ENCODE measurements at places on chromosomes 4 and X.

GRCh38 chr4:89598602-89599001 lies 238.4 kb downstream of the SNCA start:
- DNase-seq, result no peak

DNA sequence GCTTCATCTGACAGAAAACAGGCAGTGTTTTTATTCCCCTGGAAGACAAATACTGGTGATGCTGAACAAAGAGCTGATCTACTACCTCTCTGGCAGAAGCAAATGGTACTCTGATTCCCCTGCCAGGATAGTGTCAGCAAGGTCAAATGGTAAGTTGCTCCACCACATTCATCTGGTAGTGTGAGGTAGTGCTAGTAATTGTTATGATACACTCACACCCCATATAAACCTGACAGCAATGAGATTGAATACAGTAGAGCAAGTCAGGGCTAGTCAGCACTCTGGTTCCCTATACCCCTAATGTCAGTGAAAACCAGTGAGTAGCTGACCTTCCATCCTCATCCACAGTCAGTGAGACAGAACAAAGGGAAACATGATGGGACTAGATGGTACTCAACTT lies 3.4 kb upstream of the SPIN4 start:
- DNase-seq, result no peak

- no peak for DNase-seq
Measured at GRCh38 chrX:96841325-96841724, 42.4 kb upstream of the RPA4 start.

GRCh38 chr4:6416518-6417286 lies 55.7 kb downstream of the PPP2R2C start:
- no peak for DNase-seq

DNA sequence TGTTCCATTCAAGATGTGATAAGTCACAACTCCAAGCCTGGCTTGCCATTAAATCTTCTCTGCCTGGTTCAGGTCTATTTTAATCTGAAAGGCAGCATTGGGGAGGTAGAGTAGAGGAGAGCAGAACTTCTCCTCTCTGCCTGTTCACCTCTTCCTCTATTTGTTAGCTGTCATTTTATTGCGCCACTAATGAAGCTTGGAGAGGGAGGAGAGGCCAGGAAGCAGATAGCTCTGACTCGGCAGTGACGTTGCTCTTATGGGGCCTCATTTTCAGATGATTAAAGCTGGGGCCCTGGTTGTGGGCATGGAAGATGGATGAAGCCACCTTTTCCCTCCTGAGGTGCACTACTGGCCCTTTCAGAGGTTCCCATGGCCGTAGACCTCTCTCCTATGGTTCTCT lies 207.3 kb downstream of the MID1IP1 start:
- DNase-seq, result no peak

DNA sequence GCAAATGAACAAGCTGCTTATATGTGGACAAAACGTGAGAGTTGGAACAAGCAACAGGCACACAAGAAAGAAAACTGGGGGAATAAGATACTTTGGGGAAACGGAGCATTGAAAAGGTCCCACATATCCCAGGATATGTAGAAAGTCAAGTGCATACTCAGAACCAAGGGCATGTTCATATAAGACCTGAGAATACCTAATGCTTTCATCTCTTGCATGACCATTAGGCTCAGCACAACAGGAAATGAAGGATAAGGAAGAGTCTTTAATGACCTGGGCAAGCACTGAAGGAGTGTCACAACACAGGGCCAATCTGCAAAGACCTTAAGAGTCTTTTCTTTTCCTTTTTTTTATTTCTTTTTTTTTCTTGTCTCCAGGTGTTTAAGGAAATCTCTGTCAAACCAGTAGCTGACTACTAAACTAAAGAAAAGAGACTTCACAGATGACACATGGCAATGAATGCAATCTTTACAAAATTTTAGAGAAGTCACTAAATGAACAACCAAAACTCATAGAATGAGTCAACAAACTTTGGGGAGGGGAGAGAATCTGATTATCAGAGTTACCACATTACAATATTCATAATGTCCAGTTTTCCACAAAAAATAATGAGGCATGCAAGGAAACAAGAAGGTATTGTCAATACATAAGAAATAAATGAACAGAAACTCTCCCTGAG lies 67.9 kb upstream of the STK26 start:
- DNase-seq, result no peak

DNA sequence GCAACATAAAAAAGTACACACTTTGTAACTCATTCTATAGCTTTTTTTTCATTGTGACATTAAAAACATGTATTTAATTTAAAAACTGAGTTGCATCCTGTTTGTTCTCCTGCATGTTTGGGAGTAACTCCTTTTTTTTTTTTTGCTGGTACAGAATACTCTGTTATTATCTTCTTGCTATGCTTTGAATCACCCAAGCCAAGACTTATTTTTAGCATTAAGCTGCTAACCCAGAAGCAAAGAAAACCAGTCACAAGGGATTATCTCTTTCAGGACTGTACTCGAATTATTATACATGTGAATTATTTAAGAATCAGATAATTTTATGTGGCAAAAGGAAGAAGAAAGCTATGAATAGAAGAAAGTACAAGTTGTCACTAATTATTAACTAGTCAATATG lies 194.9 kb downstream of the ADAMTS3 start:
- no peak for DNase-seq

DNA sequence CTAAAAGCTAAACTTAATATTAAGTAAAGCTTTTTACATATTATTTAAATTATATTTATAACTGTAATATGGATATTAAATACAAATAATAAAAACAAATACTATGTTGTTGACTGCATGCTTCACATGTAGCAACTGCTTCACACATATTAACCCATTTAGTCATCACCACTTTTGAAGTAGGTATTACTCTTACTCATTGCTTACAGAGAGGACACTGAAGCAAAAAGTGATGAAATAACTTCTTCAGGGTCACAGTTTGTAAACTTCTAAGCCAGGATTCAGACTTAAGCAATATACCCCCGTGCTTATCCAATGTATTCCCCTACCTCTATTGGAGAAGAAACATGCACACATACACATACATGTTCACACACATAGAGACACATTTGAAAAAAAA lies 166.6 kb downstream of the DKK2 start:
- no peak for DNase-seq

DNA sequence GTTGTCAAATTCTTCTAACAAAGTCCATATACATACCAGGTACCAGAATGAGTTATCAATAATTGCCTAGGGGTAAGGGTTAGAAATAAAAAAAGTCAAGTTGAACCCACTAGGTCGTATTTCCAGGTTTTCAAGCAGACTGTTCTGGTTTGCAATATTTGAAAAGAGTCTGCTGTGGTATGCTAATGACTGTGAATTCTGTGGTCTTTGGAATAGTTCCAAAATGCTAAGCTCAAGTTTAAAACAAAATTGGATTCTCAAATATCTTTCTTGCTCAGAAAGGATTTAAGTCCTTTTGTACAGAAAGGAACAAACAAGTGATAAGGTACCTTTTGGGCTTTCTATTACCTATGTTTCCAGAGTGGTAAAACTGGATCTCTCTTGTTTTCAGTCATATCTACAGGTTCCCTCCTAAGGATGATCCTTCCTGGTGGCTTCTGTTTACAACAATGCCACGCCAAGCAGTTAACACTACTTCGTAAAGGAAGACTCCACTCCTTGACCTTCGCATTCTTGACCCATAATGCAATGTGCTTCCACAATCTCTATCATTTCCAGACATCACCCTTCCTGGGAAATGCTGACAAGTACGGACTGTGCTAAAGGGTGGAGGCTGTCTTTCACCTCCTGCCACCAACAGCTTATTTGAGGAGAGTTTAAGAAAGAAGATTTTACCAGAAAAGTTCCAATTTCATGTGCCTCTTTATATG lies 531.7 kb upstream of the FTHL17 start:
- DNase-seq, result no peak

DNA sequence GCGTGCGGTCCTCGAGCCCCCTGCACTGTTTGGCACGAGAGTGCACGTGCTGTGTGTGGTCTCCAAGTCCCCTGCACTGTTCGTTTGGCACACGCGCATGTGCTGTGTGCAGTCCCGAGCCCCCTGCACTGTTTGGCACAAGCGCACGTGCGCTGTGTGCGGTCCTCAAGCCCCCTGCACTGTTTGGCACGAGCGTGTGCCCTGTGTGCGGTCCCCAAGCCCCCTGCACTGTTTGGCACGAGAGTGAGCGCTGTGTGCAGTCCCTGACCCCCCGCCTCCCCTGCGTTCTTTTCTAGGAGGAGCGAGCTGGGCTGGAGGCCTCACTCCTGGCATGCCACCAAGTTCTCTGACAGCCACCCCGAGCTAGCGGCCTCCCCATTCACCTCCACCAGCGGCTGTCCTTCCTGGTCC lies 76.5 kb upstream of the CLDN34 start:
- DNase-seq, result no peak

- DNase-seq, result no peak
Measured at GRCh38 chrX:70656304-70656703, 211.7 kb downstream of the DLG3 start.

DNA sequence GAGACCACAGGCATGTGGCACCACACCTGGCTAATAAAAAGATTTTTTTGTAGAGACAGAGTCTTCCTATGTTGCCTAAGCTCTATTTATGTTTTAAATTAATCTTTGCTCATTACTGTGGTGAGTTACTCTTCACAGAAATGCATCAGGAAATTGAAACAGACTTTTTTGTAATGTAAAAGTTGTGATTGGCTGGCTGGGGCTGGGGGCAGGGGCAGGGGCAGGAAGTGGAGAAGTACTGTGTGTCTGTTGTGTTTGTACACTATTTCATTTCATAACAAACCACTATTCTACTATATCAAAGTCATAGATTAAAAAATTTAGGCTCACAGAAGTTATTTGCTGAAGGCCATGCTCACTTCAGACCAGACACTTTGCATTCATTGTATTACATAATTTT lies 19.1 kb upstream of the ABRAXAS1 start:
- no peak for DNase-seq

DNA sequence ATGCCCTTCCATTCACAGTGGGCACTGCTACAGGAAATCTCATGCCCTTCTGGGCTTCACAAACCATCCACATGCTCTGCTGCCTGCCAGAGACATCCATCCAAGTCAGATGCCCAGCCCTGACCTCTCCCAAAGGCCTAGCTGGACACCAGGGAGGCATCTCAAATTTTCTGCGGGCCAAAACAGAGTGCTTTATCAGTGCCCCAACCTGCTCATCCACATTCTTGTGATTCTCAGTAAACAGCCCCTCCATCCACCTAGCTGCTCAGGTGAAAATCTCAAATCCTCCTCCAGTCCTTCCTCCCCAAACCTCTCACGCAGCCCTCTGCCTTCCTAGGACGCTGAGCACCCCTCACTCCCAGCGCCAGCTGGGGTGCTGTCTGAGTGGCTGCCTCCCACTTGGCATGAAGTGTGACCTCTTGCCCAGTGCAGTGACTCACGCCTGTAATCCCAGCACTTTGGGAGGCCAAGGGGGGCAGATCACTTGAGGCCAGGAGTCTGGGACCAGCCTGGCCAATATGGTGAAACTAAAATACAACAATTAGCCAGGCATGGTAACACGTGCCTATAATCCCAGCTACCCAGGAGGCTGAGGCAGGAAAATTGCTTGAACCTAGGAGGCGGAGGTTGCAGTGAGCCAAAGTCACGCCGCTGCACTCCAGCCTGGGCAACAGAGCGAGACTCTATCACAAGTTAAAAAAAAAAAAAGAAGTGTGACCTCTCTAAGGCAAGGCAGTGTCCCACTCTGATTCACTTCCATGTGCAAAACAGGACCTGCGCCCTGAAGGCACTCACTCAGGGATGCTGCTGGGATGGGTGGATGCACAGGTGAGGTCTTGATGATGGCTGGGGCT lies 1.7 kb upstream of the AFAP1 start:
- no peak for DNase-seq

- DNase-seq, result no peak
Measured at GRCh38 chr4:8385611-8386010, 54.9 kb downstream of the ACOX3 start.

DNA sequence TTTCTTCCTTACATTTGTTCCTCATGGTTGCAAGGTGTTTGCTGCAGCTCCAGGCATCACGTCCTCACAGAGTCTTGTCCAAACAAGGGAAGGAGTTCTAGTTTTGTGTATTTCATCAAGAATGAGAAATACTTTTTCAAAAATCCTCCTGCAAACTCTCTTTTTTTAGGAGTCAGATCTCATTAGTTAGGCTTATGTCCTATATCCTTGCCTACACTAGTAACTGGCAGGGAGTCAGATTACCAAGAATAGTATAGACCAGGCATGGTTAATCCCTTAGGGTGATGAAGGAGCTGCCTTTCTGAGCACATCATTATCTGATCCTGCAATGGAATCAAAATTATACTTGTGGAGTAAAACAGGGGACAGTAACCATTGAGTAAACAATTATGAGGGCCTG lies 160.4 kb downstream of the SHROOM3 start:
- no peak for DNase-seq

DNA sequence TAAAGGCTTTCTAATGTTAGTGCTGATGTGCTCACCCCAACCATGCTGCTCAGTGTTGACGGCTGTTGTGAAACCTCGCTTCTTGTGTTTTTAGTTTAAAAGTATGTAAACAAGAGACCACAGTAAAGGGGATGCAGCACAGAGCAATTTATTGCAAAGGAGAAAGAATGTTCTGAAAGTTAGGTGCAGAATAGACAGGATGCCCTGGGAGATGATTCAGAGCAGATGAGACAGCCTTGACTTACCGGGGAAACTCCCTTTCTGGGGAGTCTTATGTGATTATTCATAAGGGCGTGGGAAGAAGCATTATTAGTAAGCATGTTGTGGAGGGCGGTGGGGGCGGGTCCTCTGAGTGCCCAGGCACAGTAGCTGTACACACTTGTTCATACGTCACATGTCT lies 47.7 kb downstream of the EVC start:
- peak; percentile 57 for DNase-seq

DNA sequence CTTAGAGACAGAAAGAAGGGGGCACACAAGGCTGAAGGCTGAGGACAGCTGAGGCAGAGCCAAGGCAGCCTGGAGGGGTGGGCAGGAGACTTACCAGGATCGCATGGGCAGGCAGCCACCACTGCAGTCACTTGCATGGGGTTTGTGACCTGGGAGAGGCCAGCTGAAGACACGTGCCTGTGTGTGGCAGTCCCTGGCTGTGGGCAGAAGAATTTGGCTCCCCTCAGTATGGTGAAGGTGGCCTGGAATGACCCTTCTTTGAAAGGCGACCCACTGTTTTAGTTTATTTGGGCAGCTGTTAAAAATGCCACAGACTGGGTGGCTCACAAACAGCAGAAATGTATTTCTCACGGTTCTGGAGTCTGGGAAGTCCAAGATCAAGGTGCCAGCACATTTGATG lies 22.1 kb upstream of the SLC34A2 start:
- no peak for DNase-seq

All from stimulated activated CD4-positive, alpha-beta T cell treated with anti-CD3 and anti-CD28 coated beads, Interleukin-4, amount 100 ng/mL, for 24 hours (primary cell).